ENCODE measurements at places on chromosomes 11 and 22.

- DNase-seq, result no peak
Measured at GRCh38 chr11:69504576-69505335, 23.3 kb downstream of the LINC01488 start.

- peak; percentile 10 for DNase-seq
Measured at GRCh38 chr11:63610604-63611394, 3.4 kb downstream of the PLAAT3 start.

GRCh38 chr11:7638710-7639642 is 34.3 kb downstream of the CYB5R2 start:
- no peak for DNase-seq

GRCh38 chr11:62340269-62340901 is 3.1 kb downstream of the ASRGL1 start:
- DNase-seq, result peak; percentile 37

GRCh38 chr11:67364783-67365722 is 8.3 kb downstream of the CLCF1 start:
- DNase-seq, result no peak

GRCh38 chr11:76630600-76631281 is 39.8 kb downstream of the LRRC32 start:
- peak; percentile 11 for DNase-seq

- DNase-seq, result peak; percentile 54
Measured at GRCh38 chr22:25488244-25489020, 76.0 kb upstream of the GRK3 start.

- no peak for DNase-seq
Measured at GRCh38 chr11:75615751-75616150, 53.1 kb downstream of the MAP6 start.

Data from fibroblast of skin of right biceps (primary cell).